ENCODE measurements at places on chromosomes 7 and 10.

- no peak overlapping the region for H3K4me3 ChIP-seq
- H3K27ac ChIP-seq: no peak overlapping the region
- no peaks in the 10 kb centered on the region for H3K36me3 ChIP-seq
- no peaks in the 10 kb centered on the region for H3K27me3 ChIP-seq
- DNase-seq: no peak
Measured at GRCh38 chr10:111137587-111137986, 60.8 kb downstream of the ADRA2A start.

DNA sequence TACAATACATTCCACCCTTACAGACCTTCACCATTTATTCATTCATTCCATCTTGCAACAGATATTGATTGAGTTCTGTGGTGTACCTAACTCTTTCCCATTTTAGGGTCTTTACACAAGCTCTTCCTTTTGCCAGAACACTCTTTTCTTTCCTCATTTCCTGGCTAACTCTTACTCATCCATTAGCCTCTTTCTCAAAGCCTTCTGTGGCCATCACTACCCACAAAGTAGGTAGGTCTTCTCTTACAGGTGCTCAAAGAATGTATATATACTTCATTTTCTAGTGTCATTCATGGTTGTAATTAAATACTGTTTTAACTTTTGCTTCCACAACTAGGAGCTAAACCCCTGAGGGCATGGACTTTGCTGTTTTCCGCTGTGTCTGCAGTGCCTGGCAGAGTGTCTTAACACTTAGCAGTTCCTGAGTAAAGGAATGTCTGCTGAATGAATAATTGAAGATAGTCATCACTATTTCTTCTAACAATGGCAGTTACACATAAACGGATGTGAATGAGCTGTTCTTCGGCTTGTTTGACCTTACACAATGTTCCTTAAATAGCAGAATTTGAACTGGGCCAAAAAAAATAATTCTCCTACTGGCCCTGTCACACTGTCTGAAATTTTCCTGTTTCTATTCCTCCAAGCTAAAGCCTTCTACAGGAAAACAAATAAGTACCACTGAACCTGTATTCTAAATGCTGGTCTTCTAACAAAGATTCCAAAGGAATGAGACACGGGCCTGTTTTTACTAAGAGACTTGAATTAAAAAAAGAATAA lies 15.1 kb downstream of the BCAP29 start:
- peak overlapping the region; percentile 28 for H3K4me3 ChIP-seq
- no peak for DNase-seq
- H3K36me3 ChIP-seq: no peaks in the 10 kb centered on the region
- peaks cover 51% of the 10 kb centered on the region for H3K4me1 ChIP-seq

GRCh38 chr7:51455513-51455912 lies 138.9 kb upstream of the COBL start:
- H3K36me3 ChIP-seq: no peaks in the 10 kb centered on the region
- no peaks in the 10 kb centered on the region for H3K4me1 ChIP-seq
- H3K27ac ChIP-seq: no peak overlapping the region
- DNase-seq: no peak
- H3K4me3 ChIP-seq: no peak overlapping the region
- H3K27me3 ChIP-seq: no peaks in the 10 kb centered on the region

GRCh38 chr7:103622274-103622673 lies 176.3 kb upstream of the SLC26A5 start:
- no peaks in the 10 kb centered on the region for H3K36me3 ChIP-seq
- DNase-seq: no peak
- no peaks in the 10 kb centered on the region for H3K4me1 ChIP-seq
- no peak overlapping the region for H3K27ac ChIP-seq

All from thoracic aorta (tissue), 2 donors.